ENCODE measurements at places on chromosomes 16 and 17.

- peaks cover 3% of the 10 kb centered on the region for H3K4me1 ChIP-seq
- no peak for DNase-seq
- H3K27me3 ChIP-seq, result peaks cover 16% of the 10 kb centered on the region
- H3K4me3 ChIP-seq, result no peak overlapping the region
- H3K27ac ChIP-seq, result no peak overlapping the region
These were observed 840 bp upstream of the CDH5 start for GRCh38 chr16:66365651-66366050.

GRCh38 chr17:33390479-33391176 lies 97.5 kb upstream of the ASIC2 start:
- H3K4me1 ChIP-seq, result no peaks in the 10 kb centered on the region
- DNase-seq, result no peak
- no peaks in the 10 kb centered on the region for H3K36me3 ChIP-seq
- H3K4me3 ChIP-seq, result no peak overlapping the region
- H3K27me3 ChIP-seq, result no peaks in the 10 kb centered on the region

DNA sequence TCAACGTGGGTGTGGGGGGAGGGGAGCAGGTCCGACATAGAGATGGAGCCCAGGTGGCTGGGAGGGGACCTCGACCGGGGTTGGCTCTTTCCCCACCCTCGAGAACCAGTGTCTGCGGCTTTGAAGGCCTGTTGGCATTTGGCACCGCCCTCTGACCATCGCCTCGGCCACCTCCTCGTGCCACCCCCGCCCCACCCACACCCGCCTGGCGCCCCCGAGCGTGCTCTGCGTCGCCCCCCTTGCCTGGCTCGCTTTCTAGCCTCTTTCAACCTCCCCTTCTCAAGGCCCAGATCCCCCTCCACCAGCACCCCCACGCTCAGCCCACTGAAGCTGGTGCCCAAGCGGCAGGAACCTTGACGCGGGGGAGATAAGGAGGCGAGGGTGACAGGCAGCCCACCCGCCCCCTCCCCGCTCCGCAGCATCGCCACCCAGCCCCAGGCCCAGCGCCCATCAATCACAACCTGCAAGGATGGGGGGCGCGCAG lies 619 bp downstream of the CACNB1 start:
- H3K4me1 ChIP-seq, result peaks cover 47% of the 10 kb centered on the region
- H3K4me3 ChIP-seq, result peak overlapping the region; percentile 23
- no peak for DNase-seq
- H3K36me3 ChIP-seq, result peaks cover 12% of the 10 kb centered on the region
- H3K27ac ChIP-seq, result peak overlapping the region; percentile 62

- no peak overlapping the region for H3K4me3 ChIP-seq
- H3K27ac ChIP-seq, result no peak overlapping the region
- H3K4me1 ChIP-seq, result no peaks in the 10 kb centered on the region
- H3K36me3 ChIP-seq, result no peaks in the 10 kb centered on the region
- no peak for DNase-seq
These were observed 3.4 kb downstream of the DRC7 start for GRCh38 chr16:57697896-57698537.

GRCh38 chr16:19842426-19843157 lies 42.1 kb downstream of the GPRC5B start:
- no peak for DNase-seq
- no peaks in the 10 kb centered on the region for H3K27me3 ChIP-seq
- no peaks in the 10 kb centered on the region for H3K36me3 ChIP-seq
- H3K4me3 ChIP-seq, result no peak overlapping the region
- H3K4me1 ChIP-seq, result no peaks in the 10 kb centered on the region
- no peak overlapping the region for H3K27ac ChIP-seq

DNA sequence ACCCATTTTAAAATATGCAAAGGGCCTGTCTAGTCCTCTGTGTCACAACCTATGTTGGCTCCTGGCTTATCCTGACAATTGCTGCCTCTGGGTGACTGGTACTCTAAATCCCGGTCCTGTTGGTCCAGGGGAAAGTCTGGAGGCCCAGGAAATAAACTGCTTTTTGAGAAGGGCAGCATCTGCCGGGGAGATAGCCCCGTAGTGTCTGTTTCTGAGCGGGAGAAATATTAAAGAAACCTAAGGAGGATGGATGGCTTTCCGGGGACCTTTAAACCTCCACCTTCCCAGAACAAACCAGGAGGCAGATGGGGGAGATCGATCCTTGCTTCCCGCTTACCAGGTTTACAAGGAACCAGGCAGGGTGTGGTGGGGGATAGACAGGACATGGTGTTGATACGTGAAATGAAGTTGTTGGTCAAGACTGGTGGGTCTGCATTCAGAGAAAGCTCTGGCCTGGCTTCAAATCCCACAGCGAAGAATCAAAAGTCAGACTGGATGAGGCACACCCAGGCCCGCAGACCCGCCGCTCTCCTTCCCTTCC lies 3.8 kb downstream of the HOXB2 start:
- peak overlapping the region; percentile 78 for H3K4me3 ChIP-seq
- peak overlapping the region; percentile 86 for H3K27ac ChIP-seq
- H3K36me3 ChIP-seq, result no peaks in the 10 kb centered on the region
- peaks cover 20% of the 10 kb centered on the region for H3K4me1 ChIP-seq
- no peaks in the 10 kb centered on the region for H3K27me3 ChIP-seq

DNA sequence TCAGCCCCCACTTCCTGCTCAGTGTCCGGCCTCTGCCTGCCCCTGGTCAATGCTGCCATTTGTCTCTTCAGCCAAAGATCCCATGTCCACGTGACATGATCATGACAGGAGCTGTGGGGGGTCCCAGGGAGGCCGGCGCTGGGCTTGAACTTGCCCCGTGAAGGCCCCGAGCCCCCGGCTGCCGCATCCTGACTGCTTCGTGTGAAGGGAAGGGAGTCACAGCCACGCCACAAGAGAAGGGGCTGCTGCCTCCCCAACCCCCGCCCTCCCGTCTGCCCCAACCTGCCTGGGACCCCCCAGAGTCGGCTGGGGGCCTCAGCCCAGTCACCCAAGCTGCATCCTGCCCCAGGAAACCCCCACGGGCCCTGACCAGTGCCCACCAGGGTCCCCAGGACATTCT lies 14.3 kb upstream of the SSTR5 start:
- no peaks in the 10 kb centered on the region for H3K36me3 ChIP-seq
- no peak overlapping the region for H3K27ac ChIP-seq
- H3K27me3 ChIP-seq, result no peaks in the 10 kb centered on the region
- DNase-seq, result no peak
- no peaks in the 10 kb centered on the region for H3K4me1 ChIP-seq
- no peak overlapping the region for H3K4me3 ChIP-seq

GRCh38 chr16:27676839-27677238 lies 126.9 kb downstream of the KATNIP start:
- no peaks in the 10 kb centered on the region for H3K36me3 ChIP-seq
- no peaks in the 10 kb centered on the region for H3K4me1 ChIP-seq
- no peaks in the 10 kb centered on the region for H3K27me3 ChIP-seq

GRCh38 chr16:23934610-23935236 lies 98.9 kb downstream of the PRKCB start:
- no peak overlapping the region for H3K4me3 ChIP-seq
- peaks cover 23% of the 10 kb centered on the region for H3K4me1 ChIP-seq
- H3K27me3 ChIP-seq, result no peaks in the 10 kb centered on the region
- H3K27ac ChIP-seq, result no peak overlapping the region

GRCh38 chr17:72407336-72407909 lies 286.6 kb downstream of the SOX9 start:
- no peak overlapping the region for H3K4me3 ChIP-seq
- H3K27me3 ChIP-seq, result no peaks in the 10 kb centered on the region
- no peak for DNase-seq
- no peaks in the 10 kb centered on the region for H3K36me3 ChIP-seq
- no peak overlapping the region for H3K27ac ChIP-seq
- no peaks in the 10 kb centered on the region for H3K4me1 ChIP-seq

All from CD4-positive, alpha-beta memory T cell (primary cell).